Left colon (tissue), 2 donors: ENCODE measurements at places on chromosomes 13 and 19.

GRCh38 chr13:86095351-86095750 is 296.1 kb upstream of the SLITRK6 start:
- no peak for DNase-seq

DNA sequence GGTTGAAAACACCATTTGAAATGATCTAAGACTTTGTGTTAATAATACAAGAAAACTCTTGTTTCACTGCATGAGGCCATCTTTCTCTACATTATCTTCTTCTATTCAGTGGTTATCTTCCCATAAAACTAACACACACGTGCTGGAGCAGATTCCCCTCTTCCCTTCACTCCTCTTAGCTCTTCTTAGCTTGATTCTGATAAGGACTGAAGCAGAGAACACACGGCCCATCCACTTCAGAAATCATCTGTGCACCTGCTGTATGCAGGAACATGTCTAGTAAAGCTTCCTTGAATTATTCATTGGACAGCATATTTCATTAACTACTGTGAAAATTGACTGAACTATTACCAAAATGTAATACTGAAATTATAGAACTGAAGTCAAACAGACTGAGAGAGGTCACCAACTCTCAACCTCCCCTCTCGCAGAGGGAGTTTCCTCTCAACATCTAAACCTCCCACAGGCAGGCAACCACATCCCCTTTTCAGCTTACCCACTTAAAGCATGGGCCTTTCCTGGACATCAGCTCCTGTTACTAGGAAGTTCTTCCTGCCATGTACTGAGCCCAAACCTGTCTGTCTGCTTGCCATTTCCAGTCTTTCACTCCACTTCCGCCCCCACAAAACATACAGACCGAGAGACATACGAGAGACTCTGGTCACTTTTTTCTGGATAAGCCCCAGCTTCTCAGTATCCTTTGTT is 113.9 kb downstream of the CRYL1 start:
- DNase-seq, result no peak

DNA sequence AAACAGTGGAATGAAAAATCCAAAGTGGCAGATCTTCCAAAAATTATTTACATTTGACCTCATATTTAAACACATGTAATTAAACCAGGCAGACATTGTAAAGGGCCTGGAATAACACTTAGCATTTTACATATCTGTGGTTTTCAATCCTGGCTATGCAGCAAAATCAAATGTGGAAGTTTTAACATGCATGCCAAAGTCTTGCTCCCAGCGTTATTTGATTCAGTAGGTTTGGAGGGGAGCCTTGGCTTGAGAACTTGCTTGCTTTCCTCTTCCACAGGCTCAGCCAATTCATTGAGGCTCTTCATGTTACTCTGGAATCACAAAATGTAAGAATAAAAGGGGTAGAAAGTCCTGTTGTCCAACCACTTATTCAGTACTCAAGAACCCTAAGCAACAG is 42.5 kb upstream of the INTS6 start:
- DNase-seq, result no peak

GRCh38 chr13:107124730-107125129 is 556.8 kb upstream of the ARGLU1 start:
- no peak for DNase-seq

DNA sequence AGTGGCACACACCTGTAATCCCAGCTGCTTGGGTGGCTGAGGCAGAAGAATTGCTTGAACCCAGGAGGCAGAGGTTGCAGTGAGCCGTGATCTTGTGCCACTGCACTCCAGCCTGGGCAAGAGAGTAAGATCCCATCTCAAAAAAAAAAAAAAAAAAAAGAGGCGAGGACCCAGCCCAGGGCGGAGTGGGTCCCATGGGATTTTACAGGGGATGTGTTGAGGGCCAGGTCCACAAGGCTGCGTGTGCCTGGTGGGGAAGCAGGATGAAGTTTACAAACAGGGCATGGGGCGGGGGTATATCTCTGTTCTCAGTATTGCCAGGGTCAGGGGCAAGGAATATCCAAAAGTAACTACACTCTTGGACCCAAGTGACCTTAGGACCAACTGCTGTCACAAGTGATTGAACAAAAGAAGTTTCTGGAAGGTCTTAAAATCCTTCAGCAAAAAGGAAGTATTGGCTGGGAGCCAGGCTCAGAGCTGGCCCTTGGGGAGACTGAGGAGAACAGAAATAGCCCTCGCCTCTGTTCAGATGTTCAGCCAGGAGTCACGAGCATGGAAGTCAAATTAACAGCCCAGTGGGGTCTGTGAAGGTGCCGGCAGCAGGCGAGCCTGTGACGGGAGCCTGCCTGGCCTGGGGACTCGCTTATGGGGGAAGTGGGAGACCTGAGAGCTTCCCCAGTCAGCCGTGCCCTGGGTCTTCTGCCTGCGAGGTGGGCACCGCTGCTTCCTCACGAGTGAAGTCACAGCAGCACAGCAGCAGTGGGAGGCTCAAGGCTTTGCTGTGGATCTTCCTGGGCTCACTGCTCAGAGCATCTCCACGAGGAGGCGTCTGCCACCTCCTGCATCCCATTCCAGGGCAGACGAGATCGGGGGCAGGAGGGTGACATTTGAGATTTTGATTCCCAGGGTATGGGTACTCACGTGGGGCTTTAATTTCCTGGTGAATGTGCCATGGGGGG is 6.4 kb downstream of the MYO9B start:
- DNase-seq, result no peak

GRCh38 chr19:4806384-4806783 is 14.8 kb downstream of the FEM1A start:
- no peak for DNase-seq

- DNase-seq, result no peak
Observed at GRCh38 chr19:16566161-16566560, 6.1 kb downstream of the SLC35E1 start.

- no peak for DNase-seq
Observed at GRCh38 chr19:16654140-16654539, 5.8 kb downstream of the SMIM7 start.
